ENCODE measurements at places on chromosomes 3 and 15. TPM values are rescaled to one million over a fixed set of nuclear protein-coding genes. Genes with fewer than 3 reads are reported as not detected.

- DNase-seq = no peak
Measured at GRCh38 chr3:178823591-178824246, 247.9 kb downstream of the ZMAT3 start.

DNA sequence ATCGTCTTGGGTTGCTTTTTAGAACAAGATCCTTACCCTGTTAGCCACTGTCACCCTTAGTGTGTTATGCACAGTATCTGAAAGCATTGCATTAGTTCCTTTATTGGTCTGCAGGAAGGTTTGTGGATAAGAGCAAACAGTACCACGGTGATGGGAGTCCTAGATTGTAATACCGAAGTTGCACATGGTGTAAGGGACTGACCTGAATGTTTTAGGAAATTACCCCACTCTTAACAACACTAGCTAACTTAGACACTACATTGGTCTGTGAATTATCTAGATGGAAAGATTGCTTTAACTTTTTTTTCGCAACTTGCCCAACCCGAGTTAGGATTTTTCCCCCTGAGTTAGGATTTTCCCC, 1.3 kb downstream of the STT3B start:
- DNase-seq = no peak

DNA sequence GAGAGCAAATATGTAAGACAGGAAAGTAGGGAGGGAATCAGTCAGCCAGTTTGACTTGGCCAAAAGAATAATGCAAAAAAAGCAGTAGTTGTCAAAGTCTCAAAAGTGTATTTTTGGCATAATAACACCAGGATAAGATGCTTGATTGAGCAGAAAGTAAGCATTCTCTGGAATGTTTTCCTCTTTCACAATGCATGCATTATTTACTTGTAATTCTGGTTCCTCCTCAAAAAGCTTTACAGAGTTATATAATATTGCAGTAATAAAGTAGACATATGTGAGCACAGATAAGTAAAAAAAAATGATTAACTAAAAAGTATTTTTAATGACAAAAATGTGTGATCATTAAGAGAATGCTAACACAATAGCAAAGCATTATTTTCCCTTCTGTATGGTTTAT, 285.9 kb upstream of the BCHE start:
- no peak for DNase-seq

DNA sequence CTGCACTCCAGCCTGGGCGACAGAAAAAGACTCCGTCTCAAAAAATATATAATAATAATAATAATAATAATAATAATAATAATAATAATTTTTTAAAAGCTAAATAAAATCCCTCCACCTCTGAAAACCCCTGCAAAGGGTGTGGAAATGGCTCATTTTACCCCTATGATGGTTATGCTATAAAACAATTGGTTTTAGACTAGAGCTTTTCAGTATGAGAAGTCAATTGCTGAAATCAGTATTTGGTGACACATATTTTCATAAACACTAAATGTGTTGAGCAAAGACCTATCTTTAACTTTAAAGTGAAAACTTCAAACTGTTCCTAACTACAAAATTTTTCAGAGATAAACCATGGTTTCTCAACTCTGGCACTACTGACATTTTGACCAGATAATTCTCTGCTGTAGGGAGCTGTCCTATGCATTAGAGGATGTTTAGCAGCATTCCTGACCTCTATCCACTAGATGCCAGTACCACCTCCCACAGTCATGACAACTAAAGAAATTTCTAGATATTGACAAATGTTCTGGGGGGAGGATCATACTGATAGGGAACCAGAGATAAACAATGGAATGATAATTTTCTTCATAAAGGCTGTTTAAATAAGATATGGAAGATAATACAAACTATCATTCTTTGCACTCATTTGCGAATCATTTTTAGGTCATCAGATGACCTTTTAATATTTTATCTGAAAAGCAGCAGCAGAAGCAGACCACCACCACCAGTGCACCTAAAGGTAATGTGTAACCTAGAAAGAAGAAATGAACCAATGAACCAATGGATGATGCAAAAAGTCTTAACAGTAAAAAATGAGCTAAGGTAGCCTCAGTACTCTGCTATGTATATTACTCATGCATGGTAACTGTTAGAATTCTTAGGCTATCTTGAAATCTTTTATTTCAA, 13.8 kb downstream of the PTPN9 start:
- no peak for DNase-seq

GRCh38 chr3:133954717-133955360, 59.2 kb upstream of the RAB6B start:
- no peak for DNase-seq

GRCh38 chr3:56851966-56852884, 50.5 kb upstream of the ARHGEF3 start:
- DNase-seq = no peak

GRCh38 chr15:50764461-50765194, 878 bp downstream of the SPPL2A start:
- DNase-seq = no peak

DNA sequence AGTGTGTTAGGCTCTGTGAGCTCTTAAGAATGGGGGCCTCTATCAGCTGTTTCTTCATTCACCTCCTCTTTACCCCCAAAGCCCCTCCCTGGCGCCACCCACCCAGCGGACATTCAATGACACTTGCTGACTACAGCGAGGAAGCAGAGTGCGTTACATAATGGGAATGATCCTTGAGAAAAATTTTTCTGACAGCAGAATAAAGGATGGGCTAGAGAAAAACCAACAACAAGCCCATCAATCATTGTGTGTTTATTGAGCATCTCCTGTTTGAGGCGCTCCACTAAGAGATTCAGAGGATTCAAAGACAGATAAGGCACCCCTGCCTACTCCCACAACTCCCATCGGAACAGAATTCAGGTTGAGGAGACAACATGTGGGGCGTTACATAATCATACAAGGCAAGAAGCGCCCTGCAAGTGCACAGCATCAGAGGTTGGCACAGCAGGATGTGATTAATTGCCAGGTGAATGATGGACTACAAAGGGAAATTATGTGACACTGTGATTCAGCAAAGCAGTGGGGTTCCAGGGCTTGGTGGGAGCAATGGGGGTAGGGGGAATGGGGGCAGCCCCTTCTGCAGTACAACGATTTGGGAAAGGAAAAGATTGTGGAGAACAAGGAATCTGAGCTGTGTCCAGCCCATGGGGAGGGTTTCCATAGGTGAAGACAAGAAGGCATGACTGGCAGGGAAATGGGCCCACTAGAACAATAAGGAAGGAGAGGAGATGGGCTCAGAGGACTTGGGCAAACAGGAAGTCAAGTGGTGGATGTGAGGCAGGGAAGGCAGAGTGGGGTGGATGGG, 141.3 kb upstream of the ATP2B2 start:
- DNase-seq = no peak

DNA sequence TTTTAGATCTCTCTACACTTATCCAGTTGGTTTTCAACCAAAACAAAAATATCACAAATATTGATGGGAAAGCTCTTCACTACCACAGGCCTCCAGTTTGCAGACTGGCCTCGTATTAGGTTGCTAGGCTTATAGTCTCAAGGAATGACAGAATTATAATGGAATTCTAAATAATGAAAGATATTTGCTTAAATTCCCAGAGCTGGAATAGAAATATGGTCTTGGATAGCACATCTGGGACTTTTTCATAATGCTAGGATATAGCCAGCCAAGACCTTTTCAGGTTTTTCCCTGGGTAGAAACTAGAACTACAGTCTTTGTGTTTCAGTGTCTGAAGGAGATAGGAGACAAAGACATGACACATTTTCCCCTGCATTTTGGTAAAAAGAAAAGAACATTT, 121.9 kb upstream of the STAC start:
- DNase-seq = no peak

DNA sequence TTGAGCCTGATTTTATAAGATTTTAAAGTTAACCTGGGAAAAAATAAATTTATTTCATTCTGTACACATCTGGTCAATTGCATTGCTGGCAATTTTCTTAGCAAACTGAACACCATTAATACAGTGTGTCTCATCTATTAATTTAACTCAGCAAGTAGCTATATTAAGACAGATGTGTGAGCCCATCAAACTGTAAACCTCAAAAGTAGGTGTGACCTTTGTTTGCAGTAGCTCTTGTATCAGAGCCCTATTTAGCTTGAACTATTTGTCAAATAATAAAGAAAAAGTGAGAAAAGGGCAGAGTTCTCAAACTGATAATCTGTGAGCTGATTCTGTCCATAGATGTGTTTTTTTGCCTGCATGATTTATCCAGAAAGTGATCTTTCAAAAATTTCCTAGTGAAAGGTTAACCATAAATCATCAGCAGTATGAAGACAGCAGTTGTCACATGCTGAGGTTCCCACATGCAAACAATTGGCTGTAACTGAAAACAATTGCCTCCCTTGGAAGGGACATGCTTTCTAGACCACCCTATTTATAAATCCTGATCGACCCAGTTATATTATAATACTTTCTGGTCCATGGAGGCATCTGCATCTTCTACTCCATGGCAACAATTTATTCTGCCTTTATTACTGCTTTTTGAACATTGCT, 646.5 kb downstream of the NSUN3 start:
- DNase-seq = no peak

GRCh38 chr3:140143367-140144069, 208.5 kb downstream of the CLSTN2 start:
- no peak for DNase-seq

- DNase-seq = no peak
Measured at GRCh38 chr3:174232658-174233429, 626.3 kb upstream of the NAALADL2 start.

DNA sequence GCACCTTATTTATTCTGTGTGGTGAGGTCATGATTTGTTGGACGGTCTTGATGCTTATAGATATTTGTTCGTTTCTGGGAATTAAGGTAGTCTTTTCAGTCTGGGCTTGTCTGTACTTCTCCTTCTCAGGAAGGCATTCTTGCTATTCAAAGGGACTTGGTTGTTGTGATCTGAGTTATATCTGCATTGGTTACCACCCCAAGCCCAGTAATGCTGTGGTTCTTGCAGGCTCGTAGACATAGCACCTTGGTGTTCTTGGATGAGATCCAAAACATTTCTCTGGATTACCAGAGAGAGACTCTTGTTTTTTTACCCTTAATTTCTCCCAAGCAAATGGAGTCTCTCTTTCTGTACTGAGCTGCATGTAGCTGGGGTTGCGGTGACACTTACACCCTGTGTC, 128.0 kb upstream of the CBLB start:
- no peak for DNase-seq

DNA sequence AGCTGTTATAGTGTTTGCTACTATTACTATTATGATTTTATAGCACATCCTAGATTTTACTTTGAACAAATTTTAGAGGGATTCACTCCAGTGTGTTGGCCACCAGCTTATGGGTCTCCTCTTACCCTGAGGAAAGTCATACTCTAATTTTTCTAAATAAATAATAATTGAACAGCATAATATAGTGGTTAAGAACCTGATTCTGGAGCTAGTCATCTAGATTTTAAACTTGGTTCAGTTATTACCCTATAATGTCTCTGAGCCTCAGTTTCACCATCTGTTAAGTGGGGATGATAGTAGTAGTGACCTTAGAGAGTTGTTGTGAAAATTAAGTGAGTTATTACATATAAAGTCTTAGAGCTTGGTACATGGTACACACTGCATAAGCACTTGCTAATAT, 30.7 kb upstream of the TOPAZ1 start:
- no peak for DNase-seq

DNA sequence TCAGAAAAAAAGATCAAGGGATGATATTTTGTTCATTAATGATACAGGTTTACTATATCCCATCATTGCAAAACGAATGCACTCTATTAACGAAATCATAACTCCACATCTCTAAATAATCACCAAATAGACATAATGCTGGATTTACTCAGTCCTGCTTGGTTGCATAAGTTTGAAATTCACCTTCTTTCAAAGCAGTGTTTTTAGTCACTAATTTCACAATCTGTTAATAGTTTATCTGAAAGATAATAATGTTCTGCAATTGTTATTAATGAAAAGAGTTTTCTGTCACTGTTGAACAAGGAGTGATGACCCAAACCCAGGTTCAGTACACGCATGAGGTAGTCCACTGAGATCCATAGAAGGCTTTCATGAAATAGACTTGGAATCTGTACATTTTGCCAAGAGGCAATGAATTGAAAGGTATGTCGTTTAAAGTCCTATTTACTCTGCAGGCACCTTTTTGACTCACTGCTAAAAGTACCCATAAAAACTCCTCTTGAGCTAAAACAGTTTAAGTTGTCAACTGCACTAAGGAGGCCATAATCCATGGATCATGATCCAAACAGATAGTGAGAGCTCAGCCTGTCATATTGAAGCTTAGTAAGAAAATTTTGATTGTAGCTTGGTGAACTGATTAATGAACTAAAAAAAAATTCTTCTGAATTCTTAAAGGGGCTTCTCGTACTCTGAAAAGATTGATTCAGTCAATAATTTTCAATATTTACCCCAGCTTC, 75.6 kb upstream of the MBNL1 start:
- DNase-seq = no peak

GRCh38 chr3:99287876-99288275, 350.5 kb upstream of the COL8A1 start:
- DNase-seq = no peak

DNA sequence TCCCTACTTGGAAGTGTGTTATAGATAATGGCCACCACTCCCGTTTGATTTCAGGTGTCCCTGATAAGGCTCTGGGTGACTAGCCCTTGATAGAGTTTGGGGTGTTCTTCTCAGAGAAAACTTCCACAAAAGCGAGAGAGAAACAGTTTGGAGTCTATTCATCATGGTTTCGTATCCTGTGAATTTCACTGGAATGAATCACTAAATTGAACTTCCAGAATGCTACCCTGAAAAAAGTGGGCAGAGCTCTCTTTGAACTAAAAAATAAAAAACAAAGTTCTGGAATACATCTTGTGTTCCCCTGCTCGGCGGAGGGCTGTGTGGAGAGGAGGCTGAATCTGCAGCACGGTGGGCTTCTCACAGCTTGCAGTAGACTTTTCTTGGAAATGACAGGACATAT, 52.8 kb upstream of the FAM98B start:
- no peak for DNase-seq

GRCh38 chr3:27616031-27616430, 106.1 kb downstream of the EOMES start:
- no peak for DNase-seq

GRCh38 chr3:42849017-42849416, 26.7 kb downstream of the CYP8B1 start:
- no peak for DNase-seq

GRCh38 chr15:98946301-98947255, 61.0 kb downstream of the PGPEP1L start:
- DNase-seq = no peak

GOLGA6L10 gene
- total RNA-seq = 1.4 TPM

SLC22A13 gene
- 0.51 TPM for total RNA-seq

GOLGA6L24 gene
- not detected for total RNA-seq

SLC6A11 gene
- total RNA-seq = not detected

LRRC2 gene
- not detected for total RNA-seq

LRRC34 gene
- total RNA-seq = 5.7 TPM

NEK10 gene
- total RNA-seq = 0.84 TPM

CRBN gene
- 47.8 TPM for total RNA-seq

TLR9 gene
- total RNA-seq = 10.4 TPM

DISP2 gene
- 0.38 TPM for total RNA-seq

CFAP100 gene
- total RNA-seq = not detected

LSM3 gene
- 12.9 TPM for total RNA-seq
